NCI-H1048 (cell line): ENCODE measurements at places on chromosomes 11 and 22.

DNA sequence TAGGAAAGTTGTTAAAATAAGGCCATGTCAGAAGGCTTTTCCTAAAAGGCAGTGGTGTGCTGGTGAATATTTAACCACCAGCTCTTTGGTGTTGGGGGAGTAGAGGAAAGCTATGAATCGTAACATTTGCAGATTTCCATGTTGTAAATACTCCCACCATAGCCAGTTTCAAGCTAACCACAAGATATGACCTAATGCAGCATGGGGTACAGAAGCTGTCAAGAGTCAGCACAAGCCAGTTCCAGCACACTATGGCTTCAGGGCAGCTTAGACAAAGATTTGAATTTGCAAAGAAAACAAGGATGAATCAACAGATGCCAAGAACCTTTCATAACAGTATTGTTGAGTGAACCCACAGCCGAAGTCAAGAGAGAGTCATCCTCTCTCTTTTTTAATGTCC lies 40.0 kb downstream of the COMMD9 start:
- no peak for DNase-seq

DNA sequence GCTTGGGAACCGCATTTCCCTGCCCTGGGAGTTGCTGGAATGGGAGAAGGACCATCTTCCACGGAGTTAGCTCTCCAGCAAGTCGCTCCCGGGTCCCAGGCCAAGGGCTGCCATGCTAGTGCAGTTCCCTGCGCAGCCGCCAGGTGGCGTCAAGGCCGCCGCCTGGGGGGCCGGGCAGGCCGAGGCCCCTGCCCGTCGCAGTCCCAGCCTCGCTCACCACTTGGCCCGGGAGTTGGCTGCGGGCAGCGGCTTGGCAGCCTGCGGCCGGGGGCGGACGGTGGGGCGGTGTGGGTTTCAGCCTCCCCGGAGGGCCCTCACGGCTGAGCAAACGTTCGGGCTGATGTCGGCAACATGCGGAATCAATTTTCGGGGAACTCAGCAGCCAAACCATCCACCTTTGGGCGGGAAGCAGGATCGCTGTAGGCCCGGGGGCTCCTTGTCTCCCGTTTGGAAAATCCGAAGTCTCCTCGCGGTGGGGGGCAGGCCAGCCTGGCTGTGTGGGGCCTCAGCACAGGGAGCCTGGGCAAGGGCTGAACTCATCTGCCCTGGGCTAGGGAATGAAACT lies 415.1 kb downstream of the SOX6 start:
- no peak for DNase-seq

GRCh38 chr11:103537904-103538502 lies 428.8 kb downstream of the DYNC2H1 start:
- no peak for DNase-seq

DNA sequence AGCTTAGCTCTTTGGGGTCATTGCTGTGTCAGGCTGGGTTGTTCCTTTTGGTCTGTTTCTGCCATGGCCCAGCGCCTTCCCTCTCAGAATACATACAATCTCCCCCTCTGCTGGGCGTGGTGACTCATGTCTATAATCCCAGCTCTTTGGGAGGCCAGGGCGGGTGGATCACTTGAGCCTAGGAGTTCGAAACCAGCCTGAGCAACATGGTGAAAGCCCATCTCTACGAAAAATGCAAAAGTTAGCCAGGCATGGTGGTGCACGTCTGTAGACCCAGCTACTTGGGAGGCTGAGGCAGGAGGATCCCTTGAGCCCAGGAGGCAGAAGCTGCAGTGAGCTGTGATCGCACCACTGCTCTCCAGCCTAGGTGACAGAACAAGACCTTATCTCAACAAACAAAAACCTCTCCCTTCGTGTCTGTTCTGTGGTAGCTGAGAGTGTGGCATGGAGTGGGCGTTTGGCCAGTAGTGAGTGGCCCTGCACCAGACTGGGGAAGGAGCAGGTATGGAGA lies 46.7 kb upstream of the RAB1B start:
- no peak for DNase-seq

- DNase-seq: no peak
These were observed 123.6 kb upstream of the TENM4 start for GRCh38 chr11:79564288-79564925.

- DNase-seq: no peak
These were observed at the start of gene ALX4 for GRCh38 chr11:44309478-44310205. TSS of gene ALX4 (minus strand) at chr11:44310139. CDS start at chr11:44310062, 77 bp downstream.

- no peak for DNase-seq
These were observed 20.5 kb downstream of the IGF2 start for GRCh38 chr11:2118677-2119076.

- no peak for DNase-seq
These were observed 21.7 kb downstream of the FAM168A start for GRCh38 chr11:73576185-73576614.

DNA sequence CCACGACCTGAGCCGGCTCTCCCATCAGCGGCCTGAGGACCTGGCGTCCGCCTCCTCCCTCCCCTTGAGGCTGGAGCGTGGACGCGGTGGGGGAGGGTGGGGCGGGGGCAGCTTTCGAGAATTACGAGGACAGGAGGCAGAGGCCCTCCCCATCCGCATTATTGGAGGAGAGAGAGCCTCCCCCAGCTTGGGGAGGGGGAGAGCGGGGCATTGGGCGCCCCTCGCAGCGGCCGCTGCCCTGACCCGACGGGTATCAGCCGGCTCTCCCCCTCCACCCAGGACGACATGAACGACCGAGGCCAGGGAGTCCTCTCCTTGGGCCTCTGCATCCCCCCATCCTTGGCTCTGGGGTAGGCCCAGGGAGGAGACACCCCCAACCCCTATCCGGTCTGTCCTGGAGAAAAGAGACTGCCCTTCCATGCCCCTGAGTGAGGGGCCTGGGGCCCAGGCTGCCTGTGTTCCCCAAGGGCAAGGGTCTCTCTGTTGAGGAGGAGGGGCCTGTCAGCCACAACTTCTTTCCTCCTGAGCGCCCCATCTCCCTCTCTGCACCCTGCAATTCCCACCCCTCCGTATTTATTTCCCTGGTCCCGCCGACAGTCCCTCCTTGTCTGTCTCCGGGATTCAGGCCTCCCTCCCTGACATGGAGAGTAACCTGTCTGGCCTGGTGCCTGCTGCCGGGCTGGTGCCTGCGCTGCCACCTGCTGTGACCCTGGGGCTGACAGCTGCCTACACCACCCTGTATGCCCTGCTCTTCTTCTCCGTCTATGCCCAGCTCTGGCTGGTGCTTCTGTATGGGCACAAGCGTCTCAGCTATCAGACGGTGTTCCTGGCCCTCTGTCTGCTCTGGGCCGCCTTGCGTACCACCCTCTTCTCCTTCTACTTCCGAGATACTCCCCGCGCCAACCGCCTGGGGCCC lies 495 bp downstream of the GPR137 start:
- no peak for DNase-seq

GRCh38 chr11:12110714-12111548 lies 541 bp downstream of the MICAL2 start:
- no peak for DNase-seq

DNA sequence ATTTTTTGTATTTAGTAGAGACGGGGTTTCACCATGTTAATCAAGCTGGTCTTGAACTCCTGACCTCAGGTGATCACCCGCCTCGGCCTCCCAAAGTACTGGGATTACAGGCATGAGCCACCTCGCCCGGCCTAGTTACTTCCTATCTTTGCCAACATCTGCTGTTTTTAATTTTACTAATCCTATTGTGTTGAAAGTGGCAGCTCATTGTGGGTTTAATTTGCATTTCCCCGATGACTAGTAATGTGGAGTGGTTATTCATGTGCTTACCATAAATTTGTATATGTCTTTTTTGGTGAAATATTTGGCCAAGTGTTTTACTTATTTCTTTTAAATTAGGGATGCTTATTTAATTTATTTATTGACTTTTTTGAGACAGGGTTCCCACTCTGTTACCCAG lies 74.2 kb upstream of the SLC25A18 start:
- no peak for DNase-seq

- DNase-seq: no peak
These were observed 11.9 kb upstream of the SYTL2 start for GRCh38 chr11:85822814-85823213.

GRCh38 chr11:134477486-134477885 lies 65.4 kb upstream of the B3GAT1 start:
- DNase-seq: no peak

DNA sequence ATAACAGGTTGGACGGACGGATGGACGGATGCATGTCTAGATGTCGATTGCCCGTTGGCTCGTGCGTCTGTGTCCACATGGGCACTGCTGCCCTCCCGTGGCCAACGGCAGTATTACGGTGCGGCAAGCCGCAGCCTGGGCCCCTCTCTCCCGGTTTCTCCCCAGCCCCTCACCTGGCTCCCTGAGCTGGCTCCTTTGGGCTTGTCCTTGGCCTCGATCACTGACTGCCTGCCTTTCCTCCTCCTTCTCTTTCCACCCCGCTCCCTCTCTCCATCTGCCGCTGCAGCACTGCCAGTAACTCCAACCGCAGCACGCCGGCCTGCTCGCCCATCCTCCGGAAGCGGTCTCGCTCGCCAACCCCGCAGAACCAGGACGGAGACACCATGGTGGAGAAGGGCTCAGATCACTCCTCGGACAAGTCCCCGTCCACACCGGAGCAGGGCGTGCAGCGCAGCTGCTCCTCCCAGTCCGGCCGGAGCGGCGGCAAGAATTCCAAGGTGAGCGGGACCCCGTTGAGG lies 77.3 kb downstream of the SCN3B start:
- DNase-seq: no peak

DNA sequence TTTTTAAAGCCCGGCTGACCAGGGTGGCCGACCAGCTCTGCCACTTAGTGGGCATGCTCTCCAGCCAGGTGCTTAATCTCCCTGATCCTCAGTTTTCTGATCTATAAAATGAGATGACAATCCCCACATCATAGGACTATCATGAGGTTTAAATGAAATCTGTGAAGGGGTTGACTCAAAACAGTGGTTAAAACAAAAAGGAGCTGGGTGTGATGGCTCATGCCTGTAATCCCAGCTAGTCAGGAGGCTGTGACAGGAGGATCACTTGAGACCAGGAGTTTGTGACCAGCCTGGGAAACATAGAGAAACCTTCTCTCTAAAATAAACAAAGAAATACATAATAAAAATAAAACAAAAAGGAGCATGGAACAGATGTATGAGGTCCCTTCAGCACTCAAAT lies 3.6 kb upstream of the C11orf86 start:
- no peak for DNase-seq

- DNase-seq: no peak
These were observed 72.8 kb downstream of the SFI1 start for GRCh38 chr22:31569126-31569525.

- no peak for DNase-seq
These were observed 694.7 kb downstream of the NTM start for GRCh38 chr11:132064987-132065620.

GRCh38 chr11:134248910-134249480 lies 4.2 kb downstream of the THYN1 start:
- no peak for DNase-seq

- DNase-seq: no peak
These were observed 349.2 kb downstream of the AASDHPPT start for GRCh38 chr11:106426696-106427095.

DNA sequence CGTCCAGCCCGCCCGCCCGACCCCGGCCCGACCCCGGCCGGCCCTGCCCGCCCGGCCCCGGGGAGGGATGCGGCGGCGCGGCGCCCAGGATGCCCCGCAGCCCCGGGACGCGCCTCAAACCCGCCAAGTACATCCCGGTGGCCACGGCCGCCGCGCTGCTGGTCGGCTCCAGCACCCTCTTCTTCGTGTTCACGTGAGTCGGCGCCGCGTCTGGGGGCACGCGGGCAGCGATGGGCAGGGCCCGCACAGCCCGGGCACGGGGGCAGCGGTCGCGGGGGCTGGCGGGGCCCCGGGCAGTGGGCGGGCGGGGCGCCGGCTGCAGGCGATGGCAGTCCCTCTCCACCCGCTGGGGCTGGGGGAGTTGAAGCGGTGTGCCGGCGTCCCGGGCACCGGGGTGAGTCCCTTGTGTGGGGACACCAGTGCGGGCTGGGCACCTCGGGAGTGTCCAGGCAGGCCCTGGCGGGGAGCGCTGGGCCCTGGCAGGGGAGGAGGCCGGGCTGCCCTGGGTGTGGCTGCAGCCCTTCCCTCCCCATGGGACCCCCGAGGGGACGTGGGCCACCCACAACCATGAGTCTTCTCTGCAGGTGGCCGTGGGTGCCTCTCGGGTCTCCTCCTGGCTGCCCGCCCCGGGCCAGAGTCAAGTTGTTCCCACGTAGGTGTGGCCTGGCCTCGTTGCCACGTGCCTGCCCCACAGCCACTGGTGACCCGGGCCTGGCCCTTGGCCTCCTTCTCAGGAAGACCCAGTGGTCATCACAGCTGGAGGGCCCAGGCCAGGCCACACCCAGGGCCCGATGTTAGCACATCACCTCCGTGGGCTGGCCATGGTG lies 468 bp downstream of the ZDHHC8 start:
- DNase-seq: no peak
